HS-5 (cell line): ENCODE measurements at places on chromosomes 16 and 17.

DNA sequence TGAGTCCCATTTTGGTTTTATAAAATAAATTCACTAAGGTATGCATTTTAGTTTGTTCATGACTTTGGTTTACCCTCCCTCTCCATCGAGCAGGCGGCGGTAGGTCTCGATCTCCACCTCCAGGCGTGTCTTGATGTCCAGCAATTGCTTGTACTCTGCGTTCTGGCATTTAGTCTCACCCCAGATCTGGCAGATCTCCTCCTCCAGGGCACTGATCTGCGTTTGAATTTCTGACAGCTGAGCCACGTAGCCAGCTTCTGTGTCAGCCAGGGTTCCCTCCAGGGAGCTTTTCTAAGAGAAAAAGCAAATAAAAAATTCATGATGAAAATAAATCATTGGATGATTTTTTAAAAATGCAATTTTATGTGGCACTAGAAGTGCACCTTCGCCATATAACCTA is 4.2 kb downstream of the KRT24 start:
- DNase-seq, result no peak

DNA sequence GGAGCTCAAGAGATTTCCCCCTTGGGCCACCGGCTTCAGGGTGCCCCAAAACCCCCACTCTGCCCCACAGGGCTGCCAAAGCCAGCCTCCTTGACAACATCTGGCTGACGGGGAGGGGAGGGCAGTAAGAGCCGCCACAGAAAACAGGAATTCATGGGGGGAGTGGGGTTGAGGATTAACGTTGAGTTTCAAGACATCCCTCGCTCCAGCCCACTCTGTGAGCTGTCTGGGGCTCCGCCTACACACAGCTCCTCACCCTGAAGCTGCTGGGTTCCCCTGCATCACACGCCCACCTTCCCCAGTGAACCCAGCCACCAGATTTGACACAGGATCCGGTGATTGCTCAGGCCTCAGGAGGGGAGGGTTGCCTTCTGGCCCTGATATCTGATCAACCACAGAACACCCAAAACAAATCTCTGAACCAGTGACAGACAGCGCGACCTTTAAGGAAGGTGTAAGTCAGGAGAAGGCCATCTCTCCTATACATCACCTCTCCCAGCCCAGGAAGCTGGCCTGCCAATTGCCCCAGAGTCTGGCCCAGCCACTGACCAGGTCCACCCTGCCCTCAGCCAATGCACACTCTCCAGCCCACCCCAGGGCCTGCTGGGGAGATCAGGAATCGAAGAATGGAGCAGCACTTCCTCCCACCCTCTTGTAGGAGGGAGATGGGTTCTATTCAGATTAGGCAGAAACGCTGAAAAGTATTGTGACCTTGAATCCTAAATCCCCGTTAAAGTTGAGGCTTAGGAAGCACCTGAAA is 132.1 kb downstream of the CLEC16A start:
- DNase-seq, result no peak

GRCh38 chr16:84888450-84888849 is 68.7 kb downstream of the CRISPLD2 start:
- no peak for DNase-seq

DNA sequence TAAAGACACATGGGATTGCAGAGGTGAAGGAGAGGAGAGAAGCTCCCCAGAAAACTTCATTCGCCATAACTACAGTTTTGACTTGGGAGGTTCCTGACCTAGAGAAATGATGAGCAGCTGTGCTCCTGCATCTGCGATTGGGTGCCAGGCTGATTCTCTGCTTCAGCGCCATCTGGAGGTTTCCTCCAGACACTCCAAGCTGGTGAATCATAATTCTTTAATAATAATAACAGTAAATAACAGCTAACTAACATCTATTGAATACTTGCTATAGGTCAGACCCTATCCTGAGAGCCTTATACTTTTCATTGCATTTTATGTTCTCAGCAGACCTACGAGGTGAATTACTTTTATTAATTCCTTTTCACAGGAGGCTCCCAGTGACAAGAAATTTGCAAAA is 575.8 kb downstream of the TOX3 start:
- no peak for DNase-seq

GRCh38 chr17:77999413-78000173 is 41.1 kb downstream of the TNRC6C start:
- DNase-seq, result no peak

DNA sequence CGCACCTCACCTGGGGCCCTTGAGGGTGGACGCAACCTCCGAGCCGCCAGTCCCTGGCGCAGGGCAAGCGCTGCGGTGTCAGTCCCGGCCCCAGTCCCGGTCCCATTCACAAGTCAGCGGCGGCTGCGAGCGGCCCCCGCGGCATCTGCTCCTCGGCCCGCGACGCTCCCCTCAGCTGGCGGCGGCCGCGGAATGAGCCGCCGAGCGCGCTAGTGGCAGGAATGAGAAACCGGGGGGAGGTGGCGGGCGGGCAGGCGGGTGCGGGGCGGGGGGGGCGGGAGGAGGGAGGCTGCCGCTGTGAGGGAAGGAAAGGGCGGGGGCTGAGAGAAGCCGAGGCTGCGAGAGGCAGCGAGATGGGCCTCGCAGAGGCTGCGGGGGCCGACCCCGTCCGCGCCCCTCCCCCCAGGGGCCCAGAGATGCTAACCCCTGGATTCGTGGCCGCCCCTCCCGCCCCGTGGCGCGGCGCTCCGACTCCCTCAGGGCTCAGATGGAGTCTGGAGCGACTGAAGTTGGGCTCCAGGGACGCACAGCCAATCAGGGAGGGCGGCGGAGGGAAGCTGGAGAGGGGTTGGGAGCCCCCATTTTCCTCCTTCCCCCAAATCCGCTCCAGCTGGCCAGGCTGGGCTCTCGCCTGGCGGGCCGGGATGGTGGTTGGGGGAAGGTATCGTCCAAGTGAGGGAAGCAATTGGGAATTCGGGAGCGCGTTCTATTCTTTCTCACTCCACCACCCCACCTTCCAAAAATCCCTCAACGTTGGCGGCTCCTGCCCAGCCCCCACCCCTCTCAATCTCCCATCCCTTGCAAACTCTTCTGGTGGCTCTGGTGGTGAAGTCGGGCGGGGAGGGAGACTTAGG is at the start of gene CDH11:
CDH11 (minus strand) TSS at position 194 of the 854 bp plus-strand sequence. CDS start 117,194 bp downstream, outside the sequence.
- DNase-seq, result peak; percentile 42

- no peak for DNase-seq
Measured at GRCh38 chr16:1090620-1091587, 5.1 kb downstream of the C1QTNF8 start.

DNA sequence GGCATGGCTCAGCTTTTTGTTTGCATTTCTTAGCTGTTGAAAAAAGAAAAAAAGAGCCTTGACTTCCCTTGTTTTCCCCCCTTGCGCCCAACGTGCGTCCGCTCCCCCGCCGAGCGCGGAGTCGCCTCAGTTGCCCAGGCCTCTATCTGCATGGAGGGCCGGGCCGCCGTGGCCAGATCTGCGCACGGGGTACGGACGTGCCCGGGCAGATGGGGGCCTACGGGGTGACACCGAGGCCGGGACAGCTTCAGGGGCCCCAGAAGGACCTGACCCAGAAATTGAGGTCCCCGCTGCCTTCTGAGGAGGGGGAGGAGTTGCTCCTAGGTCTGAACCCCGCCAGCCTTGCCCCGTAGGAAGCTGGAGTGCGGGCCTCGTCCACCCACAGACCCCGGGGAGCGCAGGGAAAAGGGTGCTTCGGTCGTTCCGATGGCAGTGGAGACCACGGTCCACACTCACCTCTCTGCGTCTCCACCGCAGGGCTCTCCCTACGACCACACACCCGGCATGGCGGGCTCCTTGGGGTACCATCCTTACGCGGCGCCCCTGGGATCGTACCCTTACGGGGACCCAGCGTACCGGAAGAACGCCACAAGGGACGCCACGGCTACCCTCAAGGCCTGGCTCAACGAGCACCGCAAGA is 1.5 kb downstream of the IRX5 start:
- DNase-seq, result no peak

GRCh38 chr17:82822281-82822680 is 17.5 kb downstream of the ZNF750 start:
- no peak for DNase-seq

GRCh38 chr16:51024703-51025102 is 126.4 kb downstream of the SALL1 start:
- DNase-seq, result no peak

- no peak for DNase-seq
Measured at GRCh38 chr16:50539053-50539695, 9.0 kb upstream of the NKD1 start.

DNA sequence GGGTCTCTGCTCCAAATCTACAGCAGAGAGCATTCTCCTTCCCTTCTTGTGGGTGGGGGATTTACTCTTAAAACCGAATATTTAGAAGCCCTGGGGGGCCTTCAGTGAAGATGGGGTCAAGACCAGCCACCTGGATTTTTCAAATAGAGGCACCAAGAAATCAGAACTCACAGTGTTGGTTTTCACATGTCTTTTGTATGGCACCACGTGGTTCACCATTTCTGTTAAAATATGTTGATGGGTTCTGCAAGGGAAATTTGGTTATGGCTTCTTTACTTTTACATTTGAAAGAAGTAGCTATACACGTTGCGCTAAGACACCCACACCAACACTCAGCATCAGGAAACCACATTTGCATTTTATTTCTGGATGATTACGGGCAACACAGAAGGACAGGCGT is 17.7 kb downstream of the MAF start:
- DNase-seq, result no peak

DNA sequence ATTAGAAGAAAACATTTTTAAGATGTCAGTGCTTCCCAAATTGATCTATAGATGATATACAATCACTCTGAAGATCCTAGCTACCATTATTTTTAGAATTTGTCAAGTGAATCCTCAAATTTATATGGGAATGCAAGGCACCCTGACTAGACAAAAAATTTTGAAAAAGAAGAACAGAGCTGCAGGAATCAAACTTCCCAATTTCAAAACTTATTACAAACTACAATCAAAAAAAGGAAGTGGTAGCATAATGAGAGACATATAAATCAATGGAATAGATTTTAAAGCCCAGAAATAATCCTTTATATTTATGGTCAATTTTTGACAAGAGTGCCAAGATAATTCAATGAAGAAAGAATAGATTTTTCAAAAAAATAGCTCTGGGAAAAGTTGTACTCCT is 198.3 kb upstream of the KCNJ16 start:
- no peak for DNase-seq

DNA sequence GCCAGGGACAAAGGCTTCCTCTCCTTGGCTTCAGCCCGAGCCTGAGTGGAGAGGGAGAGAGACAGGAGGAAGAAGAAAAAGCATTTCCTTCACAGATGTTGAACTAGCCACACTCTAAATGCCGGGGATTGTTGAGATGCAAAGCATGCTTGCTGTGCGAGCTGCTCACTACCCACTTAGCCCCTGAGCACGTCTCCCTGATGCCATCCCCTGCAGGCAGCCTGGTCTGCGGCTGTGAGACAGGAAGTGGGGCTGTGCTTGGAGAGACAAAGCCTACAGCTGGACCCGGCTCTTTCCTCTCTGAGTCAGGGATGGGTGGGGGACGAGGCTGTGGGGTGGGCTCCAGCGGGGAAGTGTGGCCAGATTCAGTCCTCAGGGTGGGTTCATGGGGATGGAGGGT is 13.7 kb downstream of the WNT9B start:
- DNase-seq, result no peak

DNA sequence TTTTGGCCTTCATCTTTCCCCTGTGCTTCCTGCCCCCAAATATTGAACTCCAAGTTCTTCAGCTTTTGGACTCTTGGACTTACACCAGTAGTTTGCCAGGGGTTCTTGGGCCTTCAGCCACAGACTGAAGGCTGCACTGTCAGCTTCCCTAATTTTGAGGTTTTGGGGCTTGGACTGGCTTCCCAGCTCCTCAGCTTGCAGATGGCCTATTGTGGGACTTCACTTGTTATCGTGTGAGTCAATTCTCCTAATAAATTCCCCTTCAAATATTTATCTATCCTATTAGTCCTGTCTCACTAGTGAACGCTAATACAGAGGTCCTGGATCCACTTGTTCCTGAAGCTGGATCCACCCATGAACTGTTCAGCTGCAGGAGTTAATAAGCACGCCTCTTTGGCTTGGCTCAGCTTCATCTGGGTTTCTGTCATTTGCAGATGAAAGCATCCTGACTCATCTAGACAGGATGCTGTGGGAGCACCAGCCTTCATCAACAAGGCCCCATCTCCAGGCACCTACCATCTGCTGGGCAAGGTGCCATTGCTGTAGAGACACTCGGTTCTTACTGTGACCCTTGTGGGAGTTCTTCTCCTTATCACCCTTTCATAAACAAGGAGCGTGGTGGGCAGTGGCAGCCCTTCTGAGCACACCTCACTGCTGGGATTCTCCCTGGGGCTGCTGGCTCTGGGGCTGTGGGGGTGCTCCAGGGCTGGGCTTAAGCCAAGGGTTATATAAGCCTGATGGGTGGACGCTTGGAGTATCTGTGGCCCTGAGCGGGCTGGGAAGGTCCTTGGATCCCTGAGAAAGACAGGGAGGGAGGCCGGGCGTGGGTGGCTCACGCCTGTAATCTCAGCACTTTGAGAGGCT is 23.1 kb downstream of the LAT start:
- DNase-seq, result peak; percentile 39

- DNase-seq, result no peak
Measured at GRCh38 chr16:83306961-83307593, 500.7 kb upstream of the HSBP1 start.

DNA sequence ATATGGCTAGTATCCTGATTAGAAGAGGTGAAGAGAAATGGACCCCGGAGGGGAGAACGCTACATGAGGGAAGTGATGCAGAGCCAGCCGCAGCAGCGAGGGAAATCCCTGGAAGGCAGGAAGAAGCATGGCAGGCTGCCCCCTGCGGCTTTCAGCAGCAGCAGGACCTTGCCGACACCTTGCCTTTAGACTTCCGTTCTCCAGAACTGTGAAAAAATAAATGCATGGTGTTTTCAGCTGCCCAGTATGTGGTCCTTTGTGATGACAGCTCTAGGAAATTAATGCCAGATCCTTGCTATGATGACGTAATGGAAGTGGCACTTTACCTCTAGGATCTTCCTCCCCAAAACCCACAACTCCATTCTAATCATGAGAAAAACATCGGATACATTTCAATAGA is 9.7 kb upstream of the ZFP1 start:
- DNase-seq, result no peak

- DNase-seq, result peak; percentile 99
Measured at GRCh38 chr17:81393684-81394376, 1.4 kb upstream of the BAHCC1 start.

DNA sequence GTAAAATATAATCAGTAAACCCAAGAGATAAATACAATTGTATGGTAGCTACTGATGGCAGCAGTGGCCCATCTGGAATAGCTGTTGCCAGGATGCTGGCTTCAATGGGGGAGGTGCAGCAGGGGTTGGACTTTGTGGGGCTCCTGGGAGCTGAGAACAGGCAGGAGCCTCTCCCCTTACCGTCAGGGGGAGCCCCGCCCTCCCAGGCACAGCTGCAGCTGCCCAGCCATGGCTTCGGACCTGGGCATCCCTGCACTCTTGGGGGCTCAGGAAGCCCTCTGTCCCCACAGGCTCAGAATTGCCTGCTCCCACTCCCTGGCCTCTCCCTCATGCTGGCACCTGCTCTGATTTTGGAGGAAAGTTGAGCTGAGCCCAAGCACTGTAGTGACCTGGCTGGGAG is 741.1 kb downstream of the CDH11 start:
- DNase-seq, result no peak

- DNase-seq, result no peak
Measured at GRCh38 chr17:35460354-35460851, 11.8 kb upstream of the SLFN13 start.

GRCh38 chr17:62964506-62964905 is 1.5 kb upstream of the TANC2 start:
- DNase-seq, result no peak

- DNase-seq, result no peak
Measured at GRCh38 chr17:10063730-10064241, 134.6 kb downstream of the GAS7 start.
